GM06990 (cell line): ENCODE measurements at places on chromosomes 3 and 15.

- DNase-seq = no peak
Measured at GRCh38 chr15:100022806-100023205, 289.6 kb upstream of the LYSMD4 start.

GRCh38 chr15:79440355-79440908 is 8.3 kb downstream of the MINAR1 start:
- no peak for DNase-seq

DNA sequence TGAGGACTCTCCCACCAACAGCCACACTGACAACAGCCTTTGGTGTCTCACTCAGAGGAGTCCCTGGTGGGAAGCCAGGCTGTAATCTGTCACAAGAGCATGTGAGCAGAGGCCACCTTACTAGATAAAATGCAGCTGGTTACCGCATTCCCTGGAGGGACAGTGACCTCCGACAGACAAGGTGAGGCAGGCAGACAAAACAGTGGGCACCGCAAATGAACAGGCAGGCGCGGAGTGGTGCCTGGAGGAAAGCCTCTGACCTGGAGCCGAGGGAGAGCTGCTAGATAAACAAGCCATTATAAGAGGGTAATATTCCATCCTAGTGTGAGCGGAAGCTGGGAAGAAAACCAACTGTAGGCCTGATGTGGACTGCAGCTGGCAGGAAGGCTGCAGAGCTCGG is 736.4 kb downstream of the FHIT start:
- no peak for DNase-seq

DNA sequence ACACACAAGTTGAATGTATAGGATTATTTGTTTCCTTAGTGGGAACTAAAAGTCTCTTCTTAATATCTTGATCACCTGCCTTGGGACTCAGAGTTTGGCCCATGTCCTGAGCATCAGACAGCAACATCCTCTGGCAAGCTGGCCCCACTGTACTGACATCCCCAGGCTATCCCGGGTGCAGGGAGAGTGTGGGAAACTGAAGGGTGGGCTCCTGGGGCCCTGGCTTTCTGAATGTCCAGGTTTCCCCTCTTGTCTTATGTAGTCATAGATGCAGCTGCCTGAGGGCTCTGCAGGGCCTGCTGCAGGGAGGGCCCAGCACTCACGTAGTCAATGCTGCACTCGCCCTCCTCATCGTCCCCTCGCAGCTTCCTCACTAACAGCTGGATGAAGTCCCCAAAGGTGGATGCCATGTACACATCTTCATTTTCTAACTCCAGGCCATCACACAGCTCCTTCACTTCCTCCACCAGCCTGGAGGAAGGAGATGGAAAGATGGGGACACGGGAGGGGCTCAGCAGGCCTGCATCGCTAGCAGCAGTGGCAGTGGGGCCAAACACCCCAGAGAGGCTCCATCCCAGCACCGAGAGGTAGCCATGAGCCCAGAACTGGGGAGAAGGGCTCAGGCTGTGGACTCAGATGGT is 42.8 kb downstream of the ALDH1L1 start:
- no peak for DNase-seq

DNA sequence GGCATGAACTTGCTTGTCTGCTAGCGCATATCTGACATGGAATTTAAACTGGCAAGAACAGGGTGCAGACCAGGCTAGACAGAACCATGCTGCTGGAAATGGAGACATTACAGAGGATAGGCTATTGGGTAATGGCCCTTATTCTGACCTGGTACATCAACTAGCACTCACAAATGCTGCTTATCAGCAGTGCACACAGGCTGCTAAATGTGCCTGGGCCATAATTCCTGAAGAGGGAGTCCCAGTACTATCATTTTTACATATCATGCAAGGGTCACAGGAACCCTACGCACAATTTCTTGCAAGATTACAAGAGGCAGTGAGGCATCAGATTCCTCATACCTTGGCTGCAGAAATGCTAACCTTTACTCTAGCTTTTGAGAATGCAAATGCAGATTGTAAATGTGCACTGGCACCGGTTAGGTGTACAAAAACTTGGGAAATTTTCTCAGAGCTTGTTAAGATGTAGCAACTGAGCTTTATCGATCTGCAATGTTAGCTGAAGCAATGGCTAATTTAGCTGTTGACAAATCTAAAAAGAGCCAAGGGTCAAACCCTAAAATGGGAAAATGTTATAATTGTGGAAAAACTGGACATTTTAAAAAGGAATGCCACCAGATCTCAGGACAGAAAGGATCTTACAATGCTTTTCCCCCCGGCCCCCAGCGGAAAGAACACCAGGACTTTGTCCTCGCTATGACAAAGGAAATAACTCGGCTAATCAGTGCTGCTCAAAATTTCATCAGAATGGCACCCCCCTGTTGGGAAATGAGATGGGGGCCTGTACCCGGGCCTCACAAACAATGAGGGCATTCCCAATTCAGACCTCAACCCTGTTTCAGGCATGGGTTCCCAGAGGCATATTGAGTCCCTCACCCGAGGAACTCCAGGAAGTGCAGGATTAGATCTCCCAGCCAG is 21.1 kb downstream of the CCRL2 start:
- DNase-seq = no peak

DNA sequence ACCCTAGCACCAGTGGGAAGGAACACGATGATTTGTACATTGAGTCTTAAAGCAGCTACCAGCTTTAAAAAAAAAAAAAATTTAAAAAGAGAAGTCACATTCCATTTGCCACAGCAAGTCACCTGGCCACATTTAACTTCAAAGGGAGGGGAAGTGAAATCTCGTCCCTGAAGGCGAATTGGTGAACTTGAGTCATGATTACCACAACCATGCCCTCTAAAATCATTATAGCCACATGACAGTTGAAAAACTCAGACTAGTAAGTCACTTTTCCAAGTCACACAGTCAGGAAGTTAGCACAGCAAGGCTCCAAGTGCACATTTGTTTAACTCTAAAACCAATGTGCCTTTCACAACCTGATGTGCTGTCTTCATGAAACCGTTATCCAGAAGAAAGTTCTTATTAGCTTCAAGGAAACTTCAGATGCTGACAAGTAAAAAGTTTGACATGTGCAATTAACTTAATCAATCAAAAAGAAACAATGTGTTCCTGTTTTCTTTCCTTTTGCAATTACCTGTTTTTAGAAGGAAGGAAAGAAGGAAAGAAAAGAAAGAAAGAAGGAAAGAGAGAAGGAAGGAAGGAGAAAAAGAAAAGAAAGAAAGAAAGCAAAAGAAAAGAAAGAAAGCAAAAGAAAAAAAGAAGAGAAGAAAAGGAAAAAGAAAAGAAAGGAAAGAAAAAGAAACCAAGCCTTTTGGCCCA is 8.3 kb upstream of the THSD4 start:
- DNase-seq = no peak

GRCh38 chr3:161014843-161015749 is 90.1 kb downstream of the B3GALNT1 start:
- peak; percentile 54 for DNase-seq

DNA sequence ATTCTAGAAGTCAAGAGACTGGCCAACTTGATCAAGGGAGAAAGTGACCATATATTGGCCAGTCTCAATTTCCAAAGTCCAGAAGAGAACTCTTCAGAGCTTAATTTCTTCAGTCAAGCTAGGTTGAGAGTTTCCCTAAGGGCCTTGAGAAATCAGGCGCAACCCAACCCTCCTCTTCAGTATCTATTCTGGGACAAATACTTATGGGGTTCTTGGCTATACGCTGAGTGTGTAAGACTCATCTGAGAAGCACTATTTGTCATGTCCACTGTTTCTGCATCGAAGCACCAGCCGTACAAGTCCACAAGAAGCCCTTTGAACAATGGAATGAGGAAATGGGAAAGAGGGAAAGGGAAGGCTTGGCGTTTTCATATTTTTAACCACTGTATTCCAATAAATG is 379.5 kb downstream of the CTNNB1 start:
- DNase-seq = no peak

DNA sequence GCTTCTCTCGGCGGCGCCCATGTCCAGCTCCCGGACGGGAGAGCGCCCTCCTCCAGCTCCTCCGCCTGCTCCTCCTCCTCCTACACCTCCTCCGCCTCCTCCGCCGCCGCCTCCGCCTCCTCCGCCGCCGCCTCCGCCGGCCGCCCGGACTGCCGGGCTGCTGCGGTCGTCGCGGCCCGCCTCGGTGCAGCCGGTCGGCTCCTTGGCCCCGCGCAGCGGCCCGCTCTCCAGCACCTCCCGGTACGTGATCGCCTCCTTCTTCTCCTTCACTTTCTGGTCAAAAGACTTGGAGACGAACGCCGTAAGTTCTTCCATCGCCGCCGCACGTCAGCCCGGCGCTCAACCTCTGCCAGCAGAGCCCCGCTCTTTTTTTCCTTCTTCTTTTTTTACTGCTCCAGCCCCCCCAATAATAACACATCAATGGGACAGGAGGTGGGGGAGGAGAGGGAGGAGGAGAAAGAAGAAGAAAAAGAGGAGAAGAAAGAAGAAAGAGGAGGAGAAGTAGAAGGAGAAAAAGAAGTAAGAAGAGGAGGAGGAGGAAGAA is 438 bp downstream of the SHOX2 start:
- peak; percentile 46 for DNase-seq

DNA sequence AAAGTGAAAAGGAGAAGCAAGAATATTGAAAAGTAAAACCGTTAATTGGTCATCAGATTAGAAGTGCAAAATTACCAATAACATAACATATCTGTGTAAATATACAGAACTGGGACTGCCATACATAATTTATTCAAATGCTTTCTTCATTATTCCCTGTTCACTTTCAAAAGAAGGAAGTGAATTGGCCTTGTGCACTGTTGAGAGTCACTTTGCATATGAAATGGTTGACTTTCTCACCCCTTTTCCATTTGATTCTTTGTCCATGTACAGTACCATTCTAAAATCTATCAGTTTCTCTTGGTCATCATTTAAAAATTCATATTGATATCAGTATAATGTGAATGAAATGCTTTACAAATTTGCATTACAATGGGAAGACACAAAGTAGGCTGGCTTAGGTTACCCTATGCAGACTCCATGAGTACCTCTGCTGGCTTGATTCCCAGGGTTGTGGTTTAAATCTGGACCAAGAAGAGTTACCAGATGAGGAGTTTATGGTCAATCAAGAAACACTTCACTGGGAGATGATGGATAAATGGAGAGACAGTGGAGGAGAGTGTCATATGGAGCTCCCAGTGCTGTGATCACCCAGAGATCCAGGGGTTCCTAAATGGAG is 210.9 kb upstream of the TOPAZ1 start:
- no peak for DNase-seq
